ENCODE measurements at places on chromosomes 1 and 21.

DNA sequence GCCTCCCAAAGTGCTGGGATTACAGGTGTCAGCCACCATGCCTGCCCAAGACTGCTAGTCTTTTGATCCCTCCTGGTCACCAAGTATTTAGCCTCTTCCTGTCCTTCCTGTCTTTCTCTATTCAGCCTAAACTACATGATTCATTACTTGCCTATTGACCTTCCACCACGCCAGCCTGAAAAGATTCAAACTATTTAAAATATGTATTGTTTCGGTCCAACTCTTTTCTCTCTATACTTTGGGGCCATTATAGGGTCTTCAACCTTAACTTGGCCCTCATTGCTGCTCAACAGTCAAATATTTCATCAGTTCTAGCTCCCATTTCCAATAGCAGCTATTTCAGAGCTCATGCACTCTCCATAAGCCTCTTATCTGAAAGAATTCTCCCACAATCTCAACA, 153.0 kb downstream of the TNFSF18 start:
- DNase-seq: no peak

GRCh38 chr1:201093962-201094361, 18.3 kb downstream of the CACNA1S start:
- no peak for DNase-seq

DNA sequence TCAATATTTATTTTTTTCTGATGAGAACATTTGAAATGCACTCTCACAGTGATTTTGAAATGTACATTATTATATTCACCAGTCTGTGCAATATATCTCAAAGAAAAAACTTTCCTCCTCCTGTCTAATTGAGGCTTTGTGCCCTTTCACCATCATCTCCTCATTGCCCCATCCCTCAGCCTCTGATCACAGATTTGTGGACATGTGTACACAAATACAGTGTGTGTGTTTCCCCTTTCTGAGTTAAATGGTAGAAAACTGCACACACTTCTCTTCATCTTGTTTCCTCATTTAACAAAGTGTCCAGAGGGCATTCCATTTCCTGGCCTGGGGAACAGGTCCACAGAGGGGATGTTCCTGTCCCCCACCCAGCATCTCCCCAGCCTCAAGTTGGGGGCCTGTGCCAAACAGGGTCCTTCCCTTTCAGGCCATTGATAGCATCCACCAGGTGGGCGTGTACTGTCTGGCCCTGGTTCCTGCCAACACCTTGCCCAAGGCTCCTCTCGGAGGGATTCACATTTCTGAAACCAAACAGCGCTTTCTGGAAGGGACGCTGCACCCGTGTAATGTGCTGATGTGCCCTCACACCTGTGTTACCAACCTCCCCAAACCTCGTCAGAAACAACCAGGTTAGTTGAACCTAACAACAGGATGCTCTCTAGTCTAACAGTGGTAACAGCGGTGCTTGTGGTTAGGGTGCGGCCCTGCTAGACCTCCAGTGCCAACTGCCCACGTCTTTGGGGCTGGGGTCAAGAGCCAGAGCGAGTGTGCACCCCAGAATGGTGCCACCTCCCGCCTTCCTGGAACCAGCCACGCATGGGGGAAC, 54.6 kb downstream of the S100B start:
- no peak for DNase-seq

- no peak for DNase-seq
These were observed 330.1 kb downstream of the PLPP3 start for GRCh38 chr1:56249234-56249633.

GRCh38 chr21:15011967-15012366, 52.8 kb downstream of the NRIP1 start:
- DNase-seq: no peak

- DNase-seq: no peak
These were observed 4.7 kb upstream of the C1orf52 start for GRCh38 chr1:85264150-85264549.
